ENCODE measurements at places on chromosomes 5 and 9. TPM values are rescaled to one million over a fixed set of nuclear protein-coding genes. Genes with fewer than 3 reads are reported as not detected.

Gene REEP2
- polyA plus RNA-seq = not detected

GRCh38 chr5:160511280-160511929 is 89.8 kb downstream of the PTTG1 start:
- no peaks in the 10 kb centered on the region for H3K36me3 ChIP-seq
- H3K4me3 ChIP-seq = no peak overlapping the region
- no peak for DNase-seq
- no peaks in the 10 kb centered on the region for H3K27me3 ChIP-seq

DNA sequence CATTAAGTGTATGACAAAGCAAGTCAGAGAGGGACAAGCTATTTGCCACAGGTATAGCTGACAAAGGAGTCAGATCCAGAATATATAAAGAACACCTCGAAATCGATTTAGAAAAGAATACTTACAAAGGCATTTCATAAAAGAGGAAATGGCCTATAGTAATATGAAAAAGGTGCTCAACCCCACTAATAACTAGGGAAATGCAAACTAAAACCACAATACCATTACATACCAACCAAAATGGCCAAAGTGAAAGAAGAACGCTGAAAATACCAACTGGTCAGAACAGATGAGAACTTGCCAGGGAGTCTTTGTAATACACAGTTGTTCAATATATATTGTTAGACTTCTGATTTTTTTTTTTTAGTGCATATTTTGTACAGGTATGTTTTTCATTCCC is 152.9 kb downstream of the CDC42SE2 start:
- H3K4me1 ChIP-seq = no peaks in the 10 kb centered on the region
- H3K27me3 ChIP-seq = no peaks in the 10 kb centered on the region
- no peak for DNase-seq
- peaks cover 5% of the 10 kb centered on the region for H3K36me3 ChIP-seq

DNA sequence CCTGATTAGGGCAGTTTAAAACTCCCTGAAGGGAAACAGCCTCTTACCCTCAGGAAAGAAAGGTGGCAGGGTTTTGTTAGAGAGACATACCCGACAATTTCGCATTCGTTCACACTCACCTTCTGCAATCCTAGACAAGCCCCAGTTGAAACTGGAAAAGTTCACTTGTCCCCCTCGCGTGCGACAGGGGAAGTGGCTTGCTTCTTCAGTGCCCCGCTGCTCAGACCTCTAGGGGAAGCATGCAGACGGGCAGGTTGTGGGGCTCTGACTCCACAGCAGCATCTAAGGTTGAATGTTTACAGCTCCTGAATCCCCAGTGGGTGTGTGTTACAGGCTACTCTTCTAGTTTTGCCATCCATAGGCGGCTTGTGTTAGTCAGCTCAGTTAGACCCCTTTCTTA is 575.7 kb upstream of the ACO1 start:
- no peaks in the 10 kb centered on the region for H3K27me3 ChIP-seq
- H3K4me3 ChIP-seq = no peak overlapping the region
- no peaks in the 10 kb centered on the region for H3K36me3 ChIP-seq
- H3K4me1 ChIP-seq = no peaks in the 10 kb centered on the region
- no peak for DNase-seq

Gene NOXA1
- polyA plus RNA-seq = 1.6 TPM

GRCh38 chr9:129776938-129777768 is 24.3 kb upstream of the PTGES start:
- H3K4me1 ChIP-seq = peaks cover 83% of the 10 kb centered on the region
- no peaks in the 10 kb centered on the region for H3K36me3 ChIP-seq
- DNase-seq = peak; percentile 100
- H3K4me3 ChIP-seq = no peak overlapping the region
- H3K27ac ChIP-seq = peak overlapping the region; percentile 61

Gene TRAF1
- 22.8 TPM for polyA plus RNA-seq

DNA sequence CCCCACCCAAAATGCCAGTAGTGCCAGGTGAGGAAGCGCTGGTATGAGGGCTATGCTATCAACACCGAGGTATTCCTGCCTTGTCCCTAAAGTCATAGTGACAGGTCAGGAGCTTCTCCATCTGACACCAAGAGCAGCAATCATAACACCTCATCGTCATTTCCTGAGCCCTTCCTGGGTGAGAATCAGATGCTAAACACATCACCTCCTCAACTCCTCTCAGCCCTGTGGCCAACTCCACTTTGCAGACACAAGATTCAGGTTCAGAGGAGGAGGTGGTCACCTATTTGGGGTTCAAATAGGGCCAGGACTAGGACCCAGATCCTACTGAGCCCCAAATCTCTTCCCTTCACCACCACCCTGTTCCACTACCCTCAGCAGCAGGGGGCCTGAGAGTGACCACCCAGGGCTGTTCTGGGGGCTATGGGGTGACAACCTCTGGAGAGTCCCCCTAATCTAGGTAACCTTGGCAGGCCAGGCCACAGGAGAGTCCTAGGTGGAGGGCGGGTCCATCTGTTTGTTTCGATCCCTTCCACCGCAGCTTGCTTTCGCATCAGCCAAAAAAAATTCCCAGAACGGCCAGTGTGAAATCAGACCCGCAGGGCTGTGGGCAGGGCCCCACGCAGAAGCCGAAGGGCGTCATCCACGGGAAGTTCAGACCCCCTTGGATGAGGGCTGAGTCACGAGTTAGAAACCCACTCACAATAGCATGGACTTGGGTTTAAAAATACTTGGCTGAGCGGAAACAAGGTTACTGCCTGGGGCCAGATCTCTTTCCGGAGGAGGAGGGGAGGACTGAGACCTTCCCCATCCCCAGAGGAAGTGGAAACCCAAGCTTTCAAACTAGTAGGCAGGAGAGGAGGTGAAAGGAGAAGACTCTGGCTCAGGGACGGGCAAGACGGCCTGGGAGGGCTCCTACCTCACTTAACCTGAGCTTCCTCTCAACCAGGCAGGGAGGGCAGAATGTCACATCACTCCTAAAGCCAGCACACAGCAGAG is 8.7 kb downstream of the STK10 start:
- H3K27me3 ChIP-seq = no peaks in the 10 kb centered on the region
- H3K36me3 ChIP-seq = peaks cover 8% of the 10 kb centered on the region
- H3K4me1 ChIP-seq = peaks cover 100% of the 10 kb centered on the region
- peak; percentile 90 for DNase-seq

Gene RGS3
- polyA plus RNA-seq = 15.8 TPM

- peaks cover 24% of the 10 kb centered on the region for H3K4me1 ChIP-seq
- no peak for DNase-seq
- H3K4me3 ChIP-seq = no peak overlapping the region
- H3K27ac ChIP-seq = no peak overlapping the region
- H3K27me3 ChIP-seq = no peaks in the 10 kb centered on the region
Measured at GRCh38 chr5:115835481-115835880, 5.9 kb downstream of the ATG12 start.

Gene LHFPL2
- polyA plus RNA-seq = 7.3 TPM

Gene RASGEF1C
- polyA plus RNA-seq = not detected

DNA sequence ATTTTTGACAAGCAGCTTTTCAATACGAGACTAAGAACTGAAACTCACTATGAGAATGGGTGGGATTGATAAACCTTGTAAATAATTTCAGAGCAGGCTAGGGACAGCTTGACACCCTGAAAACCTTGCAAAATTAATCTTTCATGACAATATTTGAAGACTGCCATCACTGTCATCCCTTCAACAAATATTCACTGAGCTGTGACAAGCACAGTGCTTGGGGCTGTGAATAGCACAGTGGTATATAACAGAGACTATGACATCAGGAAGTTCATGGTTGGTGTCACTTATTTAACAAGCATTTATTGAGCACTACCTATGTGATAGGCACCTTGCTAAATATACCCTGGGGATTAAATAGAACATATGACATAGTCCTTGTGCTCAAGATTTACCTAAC is 741.0 kb upstream of the RIOK2 start:
- no peak for DNase-seq
- H3K4me1 ChIP-seq = no peaks in the 10 kb centered on the region
- H3K4me3 ChIP-seq = no peak overlapping the region
- no peaks in the 10 kb centered on the region for H3K27me3 ChIP-seq
- H3K36me3 ChIP-seq = no peaks in the 10 kb centered on the region

DNA sequence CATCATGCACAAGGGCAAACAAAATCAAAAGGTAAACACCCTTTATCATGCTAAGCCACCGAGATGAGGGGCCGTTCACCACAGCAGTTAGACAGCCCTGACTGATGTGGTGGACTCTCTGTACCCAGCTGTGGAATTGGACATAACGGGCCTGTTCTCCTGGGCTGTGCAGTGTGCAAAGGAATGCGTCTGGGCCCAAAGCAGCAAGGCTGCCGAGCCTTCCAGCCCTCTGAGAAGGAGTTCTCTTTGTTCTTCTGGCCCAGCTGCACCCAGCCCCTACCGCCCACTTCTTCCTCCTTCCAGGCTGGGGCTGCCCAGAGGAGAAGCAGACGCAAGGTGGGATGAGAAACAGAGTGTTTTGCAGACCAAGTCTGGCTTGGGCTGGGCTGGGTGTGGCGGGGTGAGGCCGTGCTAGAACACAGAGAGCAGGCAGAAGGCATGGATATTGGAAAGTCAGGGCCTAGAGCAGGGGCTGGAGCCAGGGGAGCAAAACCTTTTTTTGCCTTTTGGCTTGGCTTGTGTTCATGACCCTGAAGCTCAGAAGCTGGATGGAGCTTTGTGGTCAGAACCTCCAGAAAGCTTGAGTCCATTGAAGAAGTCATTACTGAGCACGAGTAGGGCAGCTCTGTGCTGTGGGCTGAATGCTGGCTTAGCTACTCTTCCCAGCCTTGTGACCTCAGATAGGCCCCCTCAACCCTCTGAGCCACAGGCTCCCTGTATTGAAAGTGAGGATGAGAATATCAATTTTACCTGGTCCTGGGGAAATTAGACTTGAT is 49.8 kb upstream of the SH3PXD2B start:
- DNase-seq = no peak
- no peaks in the 10 kb centered on the region for H3K4me1 ChIP-seq
- no peak overlapping the region for H3K27ac ChIP-seq
- H3K27me3 ChIP-seq = no peaks in the 10 kb centered on the region
- H3K36me3 ChIP-seq = no peaks in the 10 kb centered on the region

DNA sequence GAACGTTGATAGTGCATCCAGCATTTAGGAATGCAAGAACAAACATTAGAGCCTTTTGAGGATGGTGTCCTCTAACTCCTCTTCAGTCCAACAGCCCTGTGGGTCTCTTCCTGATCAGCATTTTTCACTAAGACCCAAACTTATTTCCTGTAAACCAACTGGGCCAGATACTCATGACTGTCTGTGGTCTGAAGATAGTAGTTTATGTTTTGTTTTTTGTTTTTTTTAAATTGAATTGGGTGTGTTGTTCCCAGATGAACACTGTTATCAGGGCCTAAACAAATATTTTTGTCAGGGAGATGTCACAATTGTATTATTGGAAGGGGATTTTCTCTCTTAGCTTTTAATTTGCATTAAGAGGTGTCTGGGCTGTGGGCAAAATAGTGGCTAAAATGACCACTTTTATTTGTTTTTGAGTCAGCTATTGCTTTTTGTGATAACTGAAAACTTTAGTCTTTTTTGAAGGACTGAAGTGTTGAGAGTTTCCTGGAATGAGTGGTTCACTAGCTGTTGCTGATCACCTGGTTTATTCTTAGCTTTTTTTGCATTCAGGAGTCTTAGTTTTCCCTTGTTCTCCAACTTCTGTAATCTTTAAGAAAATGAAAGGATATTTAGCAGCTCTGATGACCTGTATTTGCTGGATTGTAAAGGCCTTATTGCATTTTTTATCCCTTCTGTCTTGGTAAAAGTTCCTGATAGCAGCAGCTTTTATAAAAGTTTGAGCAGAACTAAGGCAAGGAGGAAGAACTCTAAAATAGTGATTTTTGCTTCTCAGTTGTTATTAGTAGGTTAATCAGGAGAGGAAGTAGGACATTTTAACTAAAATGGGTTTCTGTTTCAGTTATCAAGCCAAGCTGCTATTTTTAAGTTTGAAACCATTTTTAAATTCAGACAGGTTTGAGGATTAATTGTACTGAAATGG is 5.5 kb downstream of the MAN2A1 start:
- no peak overlapping the region for H3K4me3 ChIP-seq
- H3K36me3 ChIP-seq = peaks cover 5% of the 10 kb centered on the region
- DNase-seq = no peak
- peaks cover 46% of the 10 kb centered on the region for H3K4me1 ChIP-seq
- peak overlapping the region; percentile 80 for H3K27ac ChIP-seq

DNA sequence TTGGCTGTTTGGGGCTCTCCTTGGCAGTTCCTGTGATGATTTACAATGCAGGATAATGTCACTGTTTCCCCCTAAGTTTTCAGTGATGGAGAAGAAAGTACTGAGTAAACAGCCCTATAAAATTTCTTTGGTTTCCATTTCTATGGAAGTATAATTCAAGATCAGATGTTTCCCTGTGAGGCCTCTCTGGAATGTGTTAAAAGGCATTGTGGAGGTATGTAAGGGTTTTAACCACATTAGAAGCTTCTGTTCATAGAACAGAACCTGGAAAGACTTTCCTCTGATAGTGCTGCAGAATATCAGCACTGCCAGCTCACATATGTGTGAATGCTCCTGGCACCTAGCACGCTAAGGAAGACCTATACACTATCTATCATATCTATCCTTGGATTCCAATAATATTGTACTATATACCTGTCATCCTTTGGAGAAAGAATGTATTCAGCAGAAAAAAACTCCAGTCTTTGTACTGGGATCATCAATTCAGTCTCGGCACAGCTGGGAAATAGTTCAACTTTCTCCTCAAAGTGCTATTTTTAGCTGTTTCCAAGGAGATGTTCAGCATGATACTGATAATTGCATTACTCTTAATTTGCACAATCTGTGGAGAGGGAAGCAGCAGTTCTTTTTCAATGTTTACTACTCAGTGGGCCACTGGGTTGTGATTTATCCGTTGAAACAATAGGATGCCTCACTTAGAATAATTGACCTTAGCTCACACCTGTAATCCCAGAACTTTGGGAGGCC is 21.9 kb downstream of the TTC1 start:
- peaks cover 51% of the 10 kb centered on the region for H3K36me3 ChIP-seq
- no peaks in the 10 kb centered on the region for H3K27me3 ChIP-seq
- H3K4me1 ChIP-seq = peaks cover 10% of the 10 kb centered on the region

DNA sequence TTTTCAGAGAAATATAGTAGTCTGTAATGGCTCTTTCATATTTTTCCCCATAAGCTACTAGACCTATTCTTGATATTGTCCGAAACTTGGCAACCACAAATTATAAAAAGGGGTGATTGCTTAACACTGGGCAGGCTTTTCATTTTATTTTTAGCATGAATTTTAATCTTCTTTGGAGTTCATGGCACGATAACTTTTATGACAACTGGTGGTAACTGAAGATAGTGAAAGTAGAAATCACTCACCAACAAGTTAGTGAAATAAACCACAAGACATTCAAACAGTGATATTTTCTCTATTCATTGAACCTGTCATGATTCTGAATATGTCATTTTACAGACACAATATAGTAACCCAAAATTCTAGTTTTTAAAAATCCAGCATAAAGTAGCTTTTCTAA is 213.9 kb downstream of the PRDM9 start:
- no peak for DNase-seq
- H3K27me3 ChIP-seq = no peaks in the 10 kb centered on the region
- H3K4me3 ChIP-seq = peak overlapping the region; percentile 7
- H3K36me3 ChIP-seq = no peaks in the 10 kb centered on the region

Gene ADCY2
- not detected for polyA plus RNA-seq

GRCh38 chr5:93830893-93831292 is 89.5 kb upstream of the POU5F2 start:
- DNase-seq = no peak
- H3K36me3 ChIP-seq = no peaks in the 10 kb centered on the region
- no peak overlapping the region for H3K4me3 ChIP-seq
- H3K4me1 ChIP-seq = no peaks in the 10 kb centered on the region
